KG1 (cell line): ENCODE measurements at places on chromosomes 12 and 14.

GRCh38 chr14:67680121-67680602 is 5.7 kb upstream of the VTI1B start:
- DNase-seq: no peak

DNA sequence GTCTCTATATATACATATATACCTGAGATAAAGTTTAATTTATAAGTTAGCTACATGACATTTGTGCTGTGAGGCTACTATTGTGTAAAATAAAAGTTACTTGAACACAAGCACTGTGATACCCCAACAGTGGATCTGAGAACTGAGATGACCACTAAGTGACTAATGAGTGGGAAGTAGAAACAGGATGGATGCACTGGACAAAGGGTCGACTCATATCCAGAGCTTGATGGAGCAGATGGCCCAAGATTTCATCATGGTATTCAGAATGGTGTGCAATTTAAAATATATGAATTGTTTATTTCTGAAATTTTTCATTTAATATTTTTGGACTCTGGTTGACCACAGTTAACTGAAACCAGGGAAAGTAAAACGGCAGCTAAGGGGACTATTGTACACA is 908.6 kb upstream of the MDGA2 start:
- no peak for DNase-seq

DNA sequence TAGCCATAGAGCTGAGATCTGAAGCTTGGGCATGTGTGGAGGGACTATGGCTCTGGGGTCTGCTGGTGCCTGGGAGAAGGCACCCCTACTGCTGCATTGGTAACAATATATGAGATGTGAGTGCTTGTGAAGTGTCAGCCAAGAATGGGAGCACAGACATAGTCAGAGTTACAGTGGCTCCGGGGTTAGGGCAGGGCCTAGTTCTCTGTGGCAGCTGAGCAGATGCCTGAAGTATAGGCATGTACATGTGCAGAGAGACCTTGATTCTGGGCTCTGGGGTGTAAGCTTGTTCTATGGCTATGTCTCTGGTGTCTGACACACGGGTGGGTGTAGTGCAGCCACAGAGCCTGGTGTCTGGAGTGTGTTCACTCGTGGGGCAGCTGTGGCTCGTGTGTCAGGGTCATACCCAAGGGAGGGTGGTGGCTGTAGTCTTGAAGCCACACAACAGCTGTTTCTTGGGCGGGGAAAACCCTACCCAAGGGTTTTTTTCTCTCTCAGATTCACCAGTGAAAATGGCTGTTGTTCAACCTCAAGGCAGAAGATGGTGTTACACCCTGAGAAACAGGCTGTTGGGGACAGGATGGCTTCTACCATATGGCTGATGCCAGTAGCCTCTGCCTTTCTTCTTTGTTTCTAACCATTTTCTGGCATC is 11.9 kb upstream of the TCL1A start:
- no peak for DNase-seq

- DNase-seq: no peak
Measured at GRCh38 chr12:15122344-15122743, 98.9 kb downstream of the RERG start.

GRCh38 chr12:111308473-111308872 is 60.4 kb downstream of the PHETA1 start:
- DNase-seq: no peak

DNA sequence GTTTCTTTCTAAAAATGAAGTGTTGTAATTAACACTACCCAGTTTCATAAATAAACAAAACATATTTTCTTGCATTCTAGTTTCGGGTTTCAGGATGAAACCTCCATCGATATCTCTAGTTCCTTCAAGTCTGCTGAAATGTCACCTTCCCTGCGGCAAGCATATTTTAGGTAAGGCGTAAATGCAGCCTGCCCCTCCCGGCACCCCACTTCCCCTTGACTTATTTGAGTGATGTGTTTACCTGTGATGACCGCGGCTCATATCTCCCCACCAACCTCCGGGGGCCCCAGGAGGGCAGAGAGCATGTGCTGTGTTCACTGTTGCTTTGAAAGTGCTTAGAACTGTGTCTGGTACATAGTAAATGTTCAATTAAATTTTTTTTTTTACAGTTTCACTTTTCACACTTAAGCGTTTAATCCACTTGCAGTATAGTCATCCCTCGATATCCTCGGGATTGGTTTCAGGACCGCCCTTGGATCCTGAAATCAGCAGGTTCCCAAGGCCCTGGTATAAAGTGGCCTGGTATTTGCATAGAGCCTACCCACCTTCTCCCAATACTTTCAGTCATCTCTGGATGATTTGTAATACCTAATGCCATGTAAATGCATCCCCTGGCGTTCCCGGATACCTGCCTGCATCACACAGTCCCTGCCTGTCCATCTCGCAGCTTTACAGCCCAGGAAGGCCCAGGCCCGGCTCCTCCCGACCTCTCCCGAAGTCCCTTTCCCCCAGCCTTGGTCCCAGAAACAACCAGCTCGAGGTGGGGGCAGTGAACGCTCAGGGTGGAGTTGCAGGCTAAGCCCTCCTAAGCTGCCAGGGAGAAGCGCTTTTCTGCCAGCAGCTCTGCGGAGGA is 40.2 kb upstream of the FBRSL1 start:
- no peak for DNase-seq

DNA sequence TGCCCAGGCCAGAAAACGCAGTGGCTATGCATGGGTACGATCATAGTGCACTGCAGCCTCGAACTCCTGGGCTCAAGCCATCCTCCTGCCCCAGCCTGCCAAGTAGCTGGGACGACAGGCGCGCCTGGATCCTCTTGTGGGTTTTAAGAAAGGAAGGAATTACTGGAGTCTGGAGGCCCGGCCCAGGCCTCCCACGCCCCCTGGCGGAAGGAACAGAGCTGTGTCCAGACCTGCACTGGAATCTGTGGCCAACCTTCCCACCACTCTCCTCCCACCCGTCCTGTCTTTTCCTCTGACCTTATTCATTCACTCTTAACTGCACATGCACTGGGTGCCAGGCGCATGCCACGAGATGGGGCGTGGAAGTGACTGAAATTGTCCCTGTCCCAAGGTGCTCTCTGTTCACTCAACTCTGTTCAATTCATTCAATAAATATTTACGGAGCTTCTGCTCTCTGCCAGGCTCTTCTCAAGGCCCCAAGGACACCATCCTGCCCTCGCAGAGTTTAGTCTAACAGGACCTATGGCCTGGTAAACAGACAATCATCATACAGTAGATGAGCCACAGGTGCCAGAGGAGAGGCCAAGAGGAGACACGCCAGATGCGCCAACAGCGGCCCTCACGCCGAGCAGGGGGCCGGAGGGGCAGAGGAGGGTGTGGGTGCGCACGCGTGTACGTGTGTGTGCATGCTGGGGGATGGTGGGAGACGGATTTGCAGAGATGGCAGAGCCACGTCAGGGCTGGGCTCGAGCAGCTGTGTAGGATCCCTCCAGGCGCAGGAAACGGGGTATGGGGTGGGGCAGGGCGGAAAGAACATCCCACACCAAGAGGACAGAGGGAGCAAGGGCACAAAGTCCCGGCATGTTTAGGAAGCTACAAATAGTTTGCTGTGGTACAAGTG is 13.7 kb upstream of the TMEM106C start:
- no peak for DNase-seq

GRCh38 chr12:67145692-67146091 is 123.5 kb upstream of the CAND1 start:
- DNase-seq: no peak

DNA sequence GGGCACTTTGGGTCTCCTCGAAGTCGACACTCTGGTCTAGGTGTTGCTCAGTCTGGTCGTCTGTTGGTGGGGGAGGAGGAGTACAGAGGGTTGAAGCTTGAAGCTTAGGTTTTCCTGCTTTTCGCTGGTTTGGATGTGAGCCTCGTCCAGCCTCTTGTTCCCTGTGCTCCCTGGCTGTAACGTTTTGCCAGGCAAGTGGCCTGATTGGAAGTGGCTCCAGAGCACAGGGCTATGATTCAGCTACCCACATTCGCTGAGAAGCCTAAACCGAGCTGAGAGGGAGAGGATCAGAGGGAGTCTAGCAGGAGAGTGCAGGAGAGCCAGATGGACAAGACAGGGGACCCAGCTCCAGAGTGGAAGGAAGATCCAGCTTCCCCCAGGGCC is 6.1 kb downstream of the HOXC10 start:
- DNase-seq: no peak

GRCh38 chr14:57530571-57530970 is 36.9 kb upstream of the CCDC198 start:
- no peak for DNase-seq

GRCh38 chr14:32073537-32074189 is 3.4 kb upstream of the ARHGAP5 start:
- peak; percentile 48 for DNase-seq

- DNase-seq: no peak
Measured at GRCh38 chr12:18979401-18980126, 150.0 kb upstream of the PLEKHA5 start.

DNA sequence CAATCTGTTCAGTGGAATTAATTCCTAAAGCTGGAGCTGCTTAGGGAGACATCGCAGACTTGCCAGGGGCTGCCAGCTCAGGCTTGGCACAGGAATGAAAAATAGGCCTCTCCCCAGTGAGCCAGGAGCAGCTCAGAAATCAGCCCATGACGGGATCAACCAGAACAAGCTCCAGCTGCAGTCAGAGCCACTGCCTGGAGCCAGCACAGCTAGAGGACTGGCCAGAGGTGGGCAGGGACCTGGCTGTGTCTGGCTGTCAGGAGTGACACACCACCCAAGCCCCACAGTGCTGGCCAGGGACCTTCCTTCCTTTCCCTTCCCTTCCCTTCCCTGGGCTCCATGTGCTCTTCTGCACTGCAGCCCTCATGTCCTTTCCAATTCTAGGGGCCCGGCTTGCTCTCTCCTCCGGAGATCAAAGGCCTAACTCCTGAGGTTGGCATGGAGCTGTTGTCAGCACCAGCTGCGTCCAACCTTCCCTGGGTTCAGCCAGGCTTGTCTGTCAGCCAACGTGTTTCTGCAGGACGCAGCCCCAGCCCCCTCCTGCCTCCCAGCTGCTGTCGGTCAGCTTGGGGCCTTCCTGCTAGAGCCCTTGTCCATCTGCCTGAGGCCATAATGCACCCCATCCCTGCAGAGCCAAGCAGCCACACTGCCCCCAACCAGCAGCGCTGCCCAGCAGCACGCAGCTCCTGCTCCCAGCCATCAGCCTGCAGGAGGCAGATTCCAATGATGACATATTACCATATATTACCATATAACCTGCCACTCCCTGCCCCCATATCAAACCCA is 149.3 kb downstream of the CALM1 start:
- DNase-seq: no peak

DNA sequence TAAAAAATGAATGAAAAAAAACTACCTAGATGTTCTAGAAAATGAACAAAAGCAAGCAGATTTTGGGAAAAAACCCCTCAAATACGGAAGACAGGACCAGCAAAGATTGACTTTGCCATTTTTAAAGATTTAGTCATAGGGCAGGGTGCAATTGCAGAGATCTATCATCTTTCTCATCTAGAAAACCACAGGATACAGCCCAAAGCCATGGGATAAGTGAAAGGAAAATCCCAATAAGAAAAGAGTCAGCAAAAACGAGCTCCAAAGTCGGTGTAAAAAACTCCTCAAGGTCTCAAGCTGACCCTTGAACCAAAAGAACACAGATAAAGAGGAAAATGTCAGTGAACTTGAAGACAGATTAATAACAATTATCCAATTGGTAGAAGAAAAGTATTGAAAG is 28.0 kb downstream of the CEP290 start:
- DNase-seq: no peak

DNA sequence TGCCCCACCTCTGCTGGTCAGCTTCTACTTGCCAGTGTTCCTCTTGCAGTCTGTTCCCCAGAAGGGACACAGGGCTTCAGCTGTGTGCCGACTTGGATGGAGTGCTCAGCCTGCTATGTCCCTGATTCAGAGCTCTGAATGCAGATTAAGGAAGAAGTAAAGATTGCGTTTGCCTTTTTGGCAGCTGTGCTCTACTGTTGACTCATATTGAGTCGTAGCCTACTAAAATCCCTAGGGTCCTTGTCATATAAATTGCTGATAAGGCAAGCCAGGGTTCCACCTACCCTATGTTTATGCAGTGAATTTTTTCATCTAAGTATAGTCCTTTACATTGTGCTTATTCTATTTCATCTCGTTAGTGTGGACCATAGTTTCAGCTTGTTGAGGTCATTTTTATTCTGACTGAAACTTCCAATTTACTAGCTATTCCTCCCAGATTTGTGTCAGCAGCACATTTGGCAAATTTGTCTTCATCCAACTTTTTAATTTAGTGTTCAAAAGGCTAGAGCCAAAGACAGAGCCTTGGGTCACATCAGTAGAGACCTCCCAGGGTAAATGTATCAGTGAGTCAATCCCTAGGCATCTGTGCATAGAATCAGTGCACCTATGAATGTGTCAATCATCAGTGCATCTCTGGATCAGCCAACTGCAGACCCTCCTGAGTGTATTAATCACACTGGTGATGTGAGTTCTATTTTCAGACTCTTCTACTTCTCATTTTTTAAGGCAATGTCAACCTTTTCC is 31.9 kb downstream of the CACNA1C start:
- no peak for DNase-seq

DNA sequence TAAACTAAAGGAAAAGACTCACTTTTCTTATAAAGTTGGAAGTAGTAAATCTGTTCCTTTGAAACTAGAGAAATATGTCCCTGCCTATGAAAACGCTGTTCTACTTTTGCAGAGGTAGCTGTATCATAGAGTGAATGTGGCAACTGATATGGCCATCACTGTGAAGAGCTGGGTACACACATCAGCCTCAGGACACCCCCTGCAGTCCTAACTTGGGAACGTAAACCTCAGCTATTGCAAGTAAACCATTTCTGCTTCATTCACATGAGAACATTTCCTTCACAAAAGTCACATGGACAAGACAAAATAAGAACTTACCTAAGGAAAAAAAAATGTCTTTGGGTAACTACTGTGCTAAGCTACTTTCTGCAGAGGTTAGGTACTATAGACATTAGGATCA is 233.3 kb upstream of the PPFIA2 start:
- DNase-seq: no peak

GRCh38 chr12:53755893-53756292 is 4.1 kb upstream of the CISTR start:
- DNase-seq: no peak

DNA sequence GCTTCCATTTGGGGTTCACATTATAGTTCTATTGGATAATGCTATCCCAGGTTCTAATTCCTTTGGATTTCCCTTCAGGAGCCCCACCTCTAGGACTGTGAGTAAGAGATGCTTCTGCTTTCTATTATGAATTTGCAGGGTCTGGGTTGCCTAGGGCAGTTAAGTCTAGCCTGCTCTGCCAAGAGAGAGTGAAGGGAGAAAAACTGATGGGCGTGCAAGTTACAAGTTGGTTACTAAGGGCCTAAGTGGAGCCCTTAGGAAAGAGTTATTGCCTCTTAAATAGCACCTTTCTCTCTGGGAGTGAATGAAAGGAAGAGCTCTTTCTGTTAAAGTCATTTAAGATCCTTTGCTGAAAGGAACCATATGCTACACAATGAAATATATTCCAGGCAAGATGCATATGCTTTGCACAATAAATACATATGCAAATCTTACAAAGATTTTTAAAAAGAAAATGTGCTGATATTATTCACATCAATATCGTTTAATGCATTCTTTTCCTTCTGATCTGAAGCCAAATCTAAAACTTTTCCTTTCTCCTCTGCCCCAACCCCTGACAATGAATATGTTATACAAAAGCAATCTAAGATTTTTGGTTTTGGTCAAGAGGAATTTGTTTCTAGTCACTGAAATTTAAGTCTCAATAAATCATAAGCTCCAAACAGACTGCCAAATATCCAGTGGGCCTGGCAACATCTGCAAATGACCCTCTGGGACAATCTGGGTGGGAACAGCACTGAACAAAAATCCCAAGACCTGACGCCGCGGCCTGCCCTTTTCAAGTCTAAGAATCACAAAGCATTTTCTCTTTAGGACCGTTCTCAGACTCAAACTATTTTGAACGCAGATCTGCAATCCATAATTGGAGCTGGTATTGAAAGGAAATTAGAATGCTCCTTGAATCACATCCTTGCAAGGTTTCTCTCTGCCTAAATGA is 586.7 kb downstream of the ETNK1 start:
- DNase-seq: no peak
